ENCODE measurements at places on chromosomes 3 and 15. TPM values are rescaled to one million over a fixed set of nuclear protein-coding genes. Genes with fewer than 3 reads are reported as not detected.

- no peaks in the 10 kb centered on the region for H3K36me3 ChIP-seq
- no peak overlapping the region for H3K27ac ChIP-seq
- no peaks in the 10 kb centered on the region for H3K27me3 ChIP-seq
Measured at GRCh38 chr3:55198554-55198953, 270.7 kb upstream of the LRTM1 start.

DNA sequence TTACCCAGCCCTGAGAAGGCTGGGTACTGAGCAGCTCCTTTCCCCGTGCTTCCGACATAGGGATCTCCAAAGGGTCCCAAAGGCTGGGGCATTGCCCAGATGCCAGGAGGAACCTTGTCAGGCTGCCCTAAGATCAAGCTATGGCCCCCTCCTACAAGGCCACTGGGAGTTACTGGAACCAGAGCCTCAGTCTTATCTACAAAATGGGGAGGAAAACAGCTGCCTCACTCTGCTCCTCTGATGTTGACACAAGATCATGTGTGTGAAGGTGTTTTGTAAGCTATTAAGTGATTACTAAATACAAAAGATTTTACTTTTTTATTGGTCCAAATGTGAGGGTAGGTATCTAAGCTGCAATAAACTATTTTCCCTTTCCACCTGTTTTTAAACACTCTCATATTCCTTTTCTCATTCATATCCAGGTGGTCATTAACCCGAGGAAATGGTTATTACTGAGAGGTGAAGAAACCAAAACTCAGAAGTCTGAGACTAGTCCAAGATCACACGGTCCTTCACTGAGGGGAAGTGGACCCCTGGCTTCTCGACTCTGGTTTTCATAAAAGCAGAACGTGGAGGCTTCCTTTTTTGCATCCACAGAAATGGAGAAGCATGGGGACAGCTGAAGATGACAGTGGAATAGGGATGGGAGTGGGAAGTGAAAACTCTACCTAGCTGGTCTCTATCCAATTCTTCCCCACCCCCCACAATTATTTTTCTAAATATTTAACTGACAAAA, 1.7 kb downstream of the ARPIN start:
- H3K27me3 ChIP-seq, result no peaks in the 10 kb centered on the region
- no peaks in the 10 kb centered on the region for H3K4me1 ChIP-seq
- H3K36me3 ChIP-seq, result peaks cover 17% of the 10 kb centered on the region
- no peak overlapping the region for H3K4me3 ChIP-seq
- DNase-seq, result peak; percentile 42

The KCNH8 gene
- total RNA-seq, result 4.1 TPM

The SH2D7 gene
- total RNA-seq, result 7.7 TPM

GRCh38 chr15:62732078-62732477, 310.5 kb upstream of the TPM1 start:
- H3K4me3 ChIP-seq, result no peak overlapping the region
- H3K36me3 ChIP-seq, result peaks cover 10% of the 10 kb centered on the region
- DNase-seq, result no peak
- H3K27me3 ChIP-seq, result no peaks in the 10 kb centered on the region
- no peak overlapping the region for H3K27ac ChIP-seq
- H3K4me1 ChIP-seq, result no peaks in the 10 kb centered on the region

The RHOV gene
- 1.6 TPM for total RNA-seq

GRCh38 chr3:96931119-96931862, 116.9 kb downstream of the EPHA6 start:
- H3K27me3 ChIP-seq, result no peaks in the 10 kb centered on the region
- DNase-seq, result no peak
- no peak overlapping the region for H3K27ac ChIP-seq
- H3K4me3 ChIP-seq, result no peak overlapping the region
- no peaks in the 10 kb centered on the region for H3K4me1 ChIP-seq
- no peaks in the 10 kb centered on the region for H3K36me3 ChIP-seq

The ANKRD34C gene
- not detected for total RNA-seq

- no peaks in the 10 kb centered on the region for H3K27me3 ChIP-seq
- H3K36me3 ChIP-seq, result no peaks in the 10 kb centered on the region
- peaks cover 9% of the 10 kb centered on the region for H3K4me1 ChIP-seq
- H3K27ac ChIP-seq, result no peak overlapping the region
- DNase-seq, result no peak
- H3K4me3 ChIP-seq, result no peak overlapping the region
Measured at GRCh38 chr15:78316283-78317083, 17.1 kb upstream of the SKIC8 start.

DNA sequence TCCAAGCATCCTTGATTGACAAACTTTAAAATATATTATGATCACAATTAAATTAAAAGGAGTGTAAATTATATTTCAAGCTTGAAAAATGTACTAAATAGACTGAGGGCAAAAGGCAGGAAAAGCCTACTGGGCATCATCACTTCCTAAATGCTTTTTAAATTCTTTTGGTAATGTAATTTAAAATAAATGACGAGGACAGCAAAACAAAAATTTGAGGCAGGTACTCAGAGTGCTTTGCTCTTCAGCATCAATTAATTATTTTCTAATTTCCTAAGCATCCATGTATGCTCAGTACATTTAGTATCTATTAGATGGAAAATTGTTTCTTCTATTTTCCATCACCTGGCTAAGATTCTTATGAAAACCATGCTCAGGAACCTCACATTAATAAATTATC, 5.2 kb downstream of the CBLB start:
- no peak for DNase-seq
- peaks cover 6% of the 10 kb centered on the region for H3K4me1 ChIP-seq
- H3K36me3 ChIP-seq, result peaks cover 24% of the 10 kb centered on the region

DNA sequence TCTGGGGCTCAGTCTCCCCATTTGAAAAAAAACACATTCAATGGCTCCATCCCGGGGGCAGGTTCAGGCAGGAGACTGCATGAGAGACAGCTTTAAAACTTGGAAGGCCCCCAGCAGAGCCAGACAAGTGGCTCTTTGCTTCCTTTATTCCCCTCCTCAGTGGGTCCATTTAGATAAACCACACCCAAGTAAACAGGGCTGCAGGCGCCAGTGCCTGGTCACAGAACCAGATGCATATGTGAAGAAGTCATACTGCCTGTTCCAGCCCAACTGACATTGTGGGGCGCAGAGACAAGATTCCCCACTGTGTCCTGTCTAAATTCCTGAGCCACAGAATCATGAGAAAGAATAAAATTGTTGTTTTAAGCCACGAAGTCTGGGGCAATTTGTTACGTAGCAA, 9.0 kb downstream of the FBN1 start:
- H3K4me3 ChIP-seq, result no peak overlapping the region
- H3K27ac ChIP-seq, result no peak overlapping the region
- no peaks in the 10 kb centered on the region for H3K36me3 ChIP-seq
- no peaks in the 10 kb centered on the region for H3K27me3 ChIP-seq

DNA sequence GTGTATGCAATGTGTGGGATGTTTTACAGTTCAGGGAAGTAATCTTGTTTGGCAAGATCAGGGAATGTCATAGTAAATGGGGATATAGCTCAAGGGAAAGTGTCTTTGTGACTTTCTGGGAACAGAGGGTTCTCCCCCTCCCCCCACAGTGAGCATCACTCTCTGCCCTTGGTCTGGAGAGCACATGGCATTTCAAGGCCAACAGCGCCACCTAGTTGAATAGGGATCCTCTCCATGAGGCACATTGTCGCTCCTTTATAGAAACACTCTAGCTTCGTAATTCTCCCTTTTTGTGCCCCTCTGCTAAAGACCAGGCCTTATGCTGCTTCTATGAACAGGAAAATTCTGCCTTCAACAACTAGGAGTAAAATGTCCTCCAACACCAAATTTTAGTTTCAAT, 37.1 kb upstream of the ARNT2 start:
- H3K27me3 ChIP-seq, result no peaks in the 10 kb centered on the region
- H3K27ac ChIP-seq, result no peak overlapping the region
- H3K4me1 ChIP-seq, result no peaks in the 10 kb centered on the region
- H3K36me3 ChIP-seq, result no peaks in the 10 kb centered on the region
- H3K4me3 ChIP-seq, result no peak overlapping the region
- DNase-seq, result no peak

- H3K27ac ChIP-seq, result no peak overlapping the region
- H3K36me3 ChIP-seq, result no peaks in the 10 kb centered on the region
- no peak for DNase-seq
- no peak overlapping the region for H3K4me3 ChIP-seq
Measured at GRCh38 chr3:128232376-128233178, 79.3 kb downstream of the EEFSEC start.

DNA sequence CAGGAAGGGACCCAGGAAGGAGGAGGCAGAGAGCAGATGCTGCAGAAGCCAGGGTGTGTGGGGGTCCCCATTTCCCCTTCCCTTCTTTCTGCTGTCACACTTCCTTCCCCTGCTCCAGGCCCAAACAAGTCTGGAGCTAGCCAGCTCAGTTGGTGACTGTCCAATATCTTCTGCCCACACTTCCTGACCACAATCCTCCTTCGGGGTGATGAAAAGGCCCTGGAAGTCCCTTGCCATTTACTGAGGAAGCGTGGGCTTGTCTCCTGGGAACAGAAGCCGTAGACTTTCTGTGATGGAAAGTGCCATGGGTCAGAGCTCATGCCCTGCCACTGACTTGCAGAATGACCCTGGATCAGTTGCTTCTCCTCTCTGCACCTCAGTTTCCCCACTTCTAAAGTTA, 39.0 kb downstream of the ANAPC13 start:
- H3K36me3 ChIP-seq, result no peaks in the 10 kb centered on the region
- H3K4me1 ChIP-seq, result no peaks in the 10 kb centered on the region
- H3K4me3 ChIP-seq, result no peak overlapping the region
- no peaks in the 10 kb centered on the region for H3K27me3 ChIP-seq

The IGF1R gene
- total RNA-seq, result 176 TPM

The CMTM7 gene
- 8.1 TPM for total RNA-seq

The GLDN gene
- total RNA-seq, result 0.18 TPM

The SAMMSON gene
- not detected for total RNA-seq

The MST1 gene
- total RNA-seq, result 62.9 TPM

DNA sequence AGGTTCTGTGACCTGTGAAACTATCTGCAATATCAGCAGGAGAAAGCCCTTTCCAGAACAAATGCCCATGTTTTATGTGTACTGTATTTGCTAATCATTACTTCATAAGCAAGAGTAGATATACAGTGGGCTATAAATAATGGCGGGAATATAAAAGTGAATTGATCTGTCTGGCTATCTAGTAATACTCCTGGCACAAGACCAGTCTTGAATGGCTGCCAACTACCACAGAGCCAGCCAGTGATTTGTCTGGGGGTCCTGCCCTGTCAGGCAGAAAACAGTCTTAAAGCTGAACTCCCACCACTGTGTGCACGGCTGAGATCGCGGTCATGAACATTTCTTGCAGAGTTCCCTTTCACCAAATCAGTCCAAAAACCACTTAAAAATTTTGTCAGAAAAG, 176.3 kb downstream of the MEIS2 start:
- no peak for DNase-seq
- no peak overlapping the region for H3K27ac ChIP-seq
- H3K36me3 ChIP-seq, result no peaks in the 10 kb centered on the region
- H3K4me3 ChIP-seq, result no peak overlapping the region

GRCh38 chr3:187211532-187212195, 14.4 kb downstream of the RTP1 start:
- no peaks in the 10 kb centered on the region for H3K27me3 ChIP-seq
- no peaks in the 10 kb centered on the region for H3K36me3 ChIP-seq
- no peak overlapping the region for H3K4me3 ChIP-seq
- H3K4me1 ChIP-seq, result peaks cover 25% of the 10 kb centered on the region

The IRAK2 gene
- 17.3 TPM for total RNA-seq

DNA sequence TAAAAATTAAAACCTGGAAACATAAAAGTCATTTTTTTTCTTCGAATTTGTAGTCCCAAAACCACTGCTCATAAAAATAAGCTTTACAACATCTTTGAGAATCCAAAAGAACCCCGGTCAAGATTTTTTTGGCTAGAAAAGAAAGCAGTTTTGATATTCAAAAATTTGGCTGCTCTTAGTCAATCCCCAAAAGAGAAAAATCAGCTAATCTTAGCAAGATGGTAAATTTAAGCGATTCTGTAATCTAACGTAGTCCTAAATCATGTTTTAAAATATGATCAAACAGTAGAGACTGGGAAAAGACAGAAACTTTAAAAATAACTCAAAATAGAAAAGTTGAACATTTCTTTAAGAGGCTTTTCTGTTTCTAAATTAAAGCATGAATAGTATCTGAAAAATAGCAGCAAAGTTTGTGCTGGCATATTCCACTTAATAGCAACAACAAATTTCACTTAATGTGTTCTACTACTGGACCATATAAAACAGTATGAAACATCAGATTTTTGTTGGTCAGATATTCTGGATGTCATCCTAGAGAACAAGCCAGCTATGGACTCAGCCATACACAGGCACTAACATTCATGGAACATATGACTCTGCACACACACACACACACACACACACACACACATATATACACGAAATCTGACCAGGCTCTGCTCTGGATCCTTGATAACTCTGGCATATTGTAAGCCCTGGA, 19.1 kb upstream of the NR2F2 start:
- H3K4me1 ChIP-seq, result no peaks in the 10 kb centered on the region
- no peaks in the 10 kb centered on the region for H3K27me3 ChIP-seq
- H3K36me3 ChIP-seq, result no peaks in the 10 kb centered on the region
- no peak overlapping the region for H3K27ac ChIP-seq

GRCh38 chr3:64595253-64595694, 92.5 kb downstream of the ADAMTS9 start:
- H3K4me3 ChIP-seq, result no peak overlapping the region
- DNase-seq, result no peak
- no peak overlapping the region for H3K27ac ChIP-seq
- no peaks in the 10 kb centered on the region for H3K4me1 ChIP-seq

The PLCB2 gene
- total RNA-seq, result 16.5 TPM

The SUCNR1 gene
- 0.35 TPM for total RNA-seq

DNA sequence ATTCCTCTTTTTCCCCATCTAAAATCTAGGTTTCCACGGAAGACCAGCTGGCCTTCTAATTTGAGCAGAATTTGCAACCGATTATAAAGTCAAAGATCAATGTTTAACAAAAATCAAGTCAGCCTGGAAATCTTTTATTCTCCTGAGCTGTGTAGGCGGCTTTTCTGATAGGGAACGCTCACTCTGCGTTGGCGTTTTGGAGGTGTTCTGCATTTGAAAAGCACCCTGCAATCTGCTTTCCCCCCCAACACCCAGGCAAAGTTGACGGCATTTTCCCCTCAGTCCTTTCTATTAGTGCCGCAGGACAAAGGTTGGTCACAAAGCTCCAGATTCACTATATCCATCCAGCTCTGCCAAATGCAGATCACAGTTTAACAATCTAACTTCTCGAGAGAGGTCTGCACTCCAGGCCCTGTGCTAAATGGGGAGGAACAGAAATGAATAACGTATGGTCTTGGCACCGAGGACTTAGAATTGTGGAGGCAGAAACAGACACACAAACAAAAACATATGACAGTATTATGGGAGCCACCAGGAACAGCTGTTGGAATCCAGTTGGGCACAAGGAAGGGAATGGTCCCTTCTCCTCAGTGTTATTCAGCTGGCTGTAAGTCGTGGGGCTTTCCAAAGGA, 50.4 kb upstream of the LARS2 start:
- H3K4me1 ChIP-seq, result no peaks in the 10 kb centered on the region
- no peaks in the 10 kb centered on the region for H3K27me3 ChIP-seq
- H3K27ac ChIP-seq, result no peak overlapping the region
- no peak for DNase-seq

DNA sequence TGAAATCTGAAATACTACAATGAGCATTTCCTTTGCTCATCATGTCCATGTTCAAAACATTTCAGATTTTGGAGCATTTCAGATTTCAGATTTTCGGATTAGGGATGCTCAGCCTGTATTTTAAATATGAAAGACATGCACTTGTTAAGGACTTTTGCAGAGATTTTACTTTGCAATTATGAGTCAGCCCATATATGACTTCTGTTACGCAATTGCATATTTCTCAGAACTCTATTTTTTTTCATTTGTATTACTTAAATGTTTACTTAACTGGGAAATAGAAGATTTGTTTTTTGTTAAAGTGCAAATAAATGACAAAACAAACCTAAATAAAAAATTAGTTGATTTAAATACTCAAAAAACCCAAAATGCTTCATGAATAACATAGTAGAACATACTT, 376.2 kb downstream of the ZBTB20 start:
- H3K36me3 ChIP-seq, result no peaks in the 10 kb centered on the region
- no peaks in the 10 kb centered on the region for H3K4me1 ChIP-seq
- H3K4me3 ChIP-seq, result no peak overlapping the region

The GPR149 gene
- not detected for total RNA-seq

The HTR3E gene
- not detected for total RNA-seq

All from Peyer's patch (tissue), 4 donors.